ENCODE measurements at places on chromosomes 4 and X.

GRCh38 chr4:2576290-2576689, 39.8 kb downstream of the FAM193A start:
- DNase-seq = no peak

DNA sequence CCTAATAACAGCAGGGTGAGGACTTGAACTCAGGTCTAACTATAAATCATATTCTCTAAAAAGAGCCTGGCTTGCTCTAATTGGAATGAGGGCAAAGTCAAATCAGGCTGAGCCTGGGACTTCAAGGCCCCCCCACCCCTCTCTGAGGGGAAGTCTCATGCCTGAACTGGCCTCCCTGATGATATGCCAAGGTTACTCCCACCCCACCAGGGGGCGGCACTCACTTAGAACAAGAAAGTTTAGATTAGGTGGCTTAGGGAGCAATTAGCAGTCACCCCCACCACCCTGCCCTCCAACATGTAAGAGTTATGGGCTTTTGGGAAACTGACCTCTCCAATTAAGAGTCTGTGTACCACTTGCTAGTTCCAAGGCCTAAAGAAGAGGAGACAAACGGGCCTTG, 2.7 kb downstream of the FOXO4 start:
- peak; percentile 61 for DNase-seq

DNA sequence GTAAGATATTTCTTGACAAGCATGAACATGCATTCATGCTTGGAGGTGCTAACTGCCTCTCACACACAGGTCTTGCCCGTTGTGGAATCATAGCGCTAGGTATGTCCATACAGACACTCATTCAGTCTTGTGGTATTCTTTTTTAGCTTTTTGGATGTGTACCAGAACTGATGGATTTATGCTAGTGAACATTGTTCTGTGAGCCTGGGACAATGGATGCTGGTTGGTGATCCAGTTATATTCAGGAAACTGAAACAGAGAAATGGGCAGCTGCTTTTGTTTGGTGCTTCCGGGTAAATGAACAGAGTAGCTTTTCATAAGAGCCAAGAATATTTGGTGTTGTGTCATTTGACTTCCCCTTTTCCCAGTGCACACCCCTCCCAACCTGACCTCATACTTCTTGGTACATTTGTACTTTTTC, 78.9 kb upstream of the SLC4A4 start:
- DNase-seq = no peak

- DNase-seq = no peak
These were observed 95.6 kb downstream of the REPS2 start for GRCh38 chrX:17042037-17042436.

DNA sequence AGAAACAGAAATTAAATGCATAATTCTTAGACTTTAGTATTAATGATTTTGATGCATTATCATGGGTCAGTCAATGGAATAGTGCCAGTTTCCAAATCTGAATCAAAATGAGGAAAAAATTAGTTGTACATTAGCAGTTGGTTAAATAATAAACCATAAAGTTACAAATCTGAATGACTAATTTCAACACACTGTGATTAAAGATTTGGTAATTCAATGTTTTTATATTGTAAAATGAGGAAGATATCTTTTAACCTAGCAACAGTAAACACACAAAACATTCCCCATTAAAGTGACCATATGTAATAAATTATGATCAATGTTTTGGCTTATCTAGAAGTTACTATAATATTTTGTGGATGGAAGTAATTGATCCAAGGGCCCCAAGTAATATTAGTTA, 1.6 kb downstream of the FBXO8 start:
- no peak for DNase-seq

DNA sequence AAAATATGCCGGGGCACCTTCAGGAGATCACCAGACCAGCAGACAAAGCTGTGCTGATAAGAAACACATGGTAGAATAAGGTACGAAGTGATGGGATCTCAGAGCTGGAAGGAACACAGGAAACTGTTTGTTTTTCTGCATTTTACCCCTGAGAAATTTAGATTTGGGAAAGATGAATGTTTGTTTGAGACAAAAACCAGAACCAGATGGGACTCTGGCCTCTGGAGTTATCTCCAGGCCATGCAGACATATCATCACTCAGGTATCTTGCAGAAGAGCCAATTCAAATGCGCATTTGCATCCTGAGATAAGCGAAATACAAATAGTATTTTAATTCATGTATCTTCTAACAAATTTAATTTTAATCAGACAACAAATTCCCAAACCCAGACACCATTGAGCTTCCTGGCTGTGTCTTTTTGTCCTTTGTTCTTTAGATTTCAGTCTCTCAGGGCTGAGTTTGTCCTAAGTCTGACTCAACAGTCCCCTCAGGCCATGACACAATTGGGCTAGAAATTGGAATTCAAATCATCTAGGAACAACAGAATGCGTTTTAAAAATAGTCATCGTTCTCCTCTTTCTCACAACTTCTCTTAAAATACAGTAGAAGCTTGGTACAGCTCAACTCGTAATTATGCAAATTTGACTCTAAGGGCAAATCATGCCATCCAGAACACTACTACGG, 159.0 kb downstream of the PACRGL start:
- no peak for DNase-seq

DNA sequence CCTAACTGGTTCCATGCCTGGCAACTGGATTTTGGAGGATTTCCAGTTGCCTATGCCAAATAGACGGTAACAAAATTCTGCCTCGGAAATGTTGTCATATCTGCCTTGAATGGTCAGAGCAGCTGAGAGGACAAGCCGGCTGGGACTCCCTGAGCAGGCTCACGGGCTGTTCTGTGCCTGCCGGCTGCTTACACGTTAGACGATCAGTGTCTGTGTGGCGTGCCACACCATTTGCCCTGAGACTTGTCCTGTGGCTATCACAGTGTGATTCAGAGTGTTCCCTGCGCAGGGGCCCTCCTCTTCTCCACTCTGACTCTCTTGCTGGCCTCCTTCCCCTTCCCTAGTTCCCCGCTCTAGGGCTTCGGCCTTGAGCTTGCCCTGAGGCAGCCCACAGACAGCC, 42.4 kb downstream of the RAI2 start:
- DNase-seq = no peak

DNA sequence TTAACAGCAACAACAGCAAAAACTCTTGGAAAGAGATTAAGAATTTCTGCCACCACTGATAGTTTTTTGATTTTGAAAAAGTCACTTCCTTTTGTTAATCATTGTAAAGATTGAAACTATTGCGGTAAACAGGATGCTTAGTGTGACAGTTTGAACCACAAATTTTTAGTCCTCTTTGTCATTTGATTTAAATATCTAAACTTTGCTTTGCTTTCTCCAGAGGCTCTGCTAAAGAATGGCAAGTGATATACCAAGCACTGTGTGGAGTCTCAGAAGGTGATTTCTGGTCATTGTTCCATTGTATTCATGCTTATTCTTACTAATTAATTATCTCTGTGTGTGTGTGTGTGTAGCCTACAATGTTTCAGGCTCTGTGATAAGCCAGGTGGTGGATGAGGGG, 155.6 kb downstream of the BMPR1B start:
- no peak for DNase-seq

DNA sequence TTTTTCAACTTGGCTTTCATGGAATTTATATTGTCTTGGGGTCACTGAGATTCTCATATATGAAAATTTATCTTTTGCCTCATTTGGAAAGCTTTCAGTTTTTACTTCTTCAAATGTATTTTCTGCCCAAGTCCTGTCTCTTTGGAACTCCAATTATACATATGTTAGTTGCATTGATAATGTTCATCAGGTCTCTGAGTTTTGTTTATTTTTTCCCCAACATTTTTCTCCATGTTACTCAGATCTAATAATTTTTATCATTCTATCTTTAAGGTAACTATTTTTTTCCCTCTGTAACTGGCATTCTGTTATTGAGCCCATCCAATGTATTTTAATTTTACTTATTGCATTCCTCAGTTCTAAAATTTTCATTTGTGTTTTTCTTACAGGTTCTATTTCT, 10.7 kb upstream of the TRO start:
- no peak for DNase-seq

GRCh38 chr4:132056496-132056895, 1092.6 kb upstream of the PCDH10 start:
- DNase-seq = no peak

DNA sequence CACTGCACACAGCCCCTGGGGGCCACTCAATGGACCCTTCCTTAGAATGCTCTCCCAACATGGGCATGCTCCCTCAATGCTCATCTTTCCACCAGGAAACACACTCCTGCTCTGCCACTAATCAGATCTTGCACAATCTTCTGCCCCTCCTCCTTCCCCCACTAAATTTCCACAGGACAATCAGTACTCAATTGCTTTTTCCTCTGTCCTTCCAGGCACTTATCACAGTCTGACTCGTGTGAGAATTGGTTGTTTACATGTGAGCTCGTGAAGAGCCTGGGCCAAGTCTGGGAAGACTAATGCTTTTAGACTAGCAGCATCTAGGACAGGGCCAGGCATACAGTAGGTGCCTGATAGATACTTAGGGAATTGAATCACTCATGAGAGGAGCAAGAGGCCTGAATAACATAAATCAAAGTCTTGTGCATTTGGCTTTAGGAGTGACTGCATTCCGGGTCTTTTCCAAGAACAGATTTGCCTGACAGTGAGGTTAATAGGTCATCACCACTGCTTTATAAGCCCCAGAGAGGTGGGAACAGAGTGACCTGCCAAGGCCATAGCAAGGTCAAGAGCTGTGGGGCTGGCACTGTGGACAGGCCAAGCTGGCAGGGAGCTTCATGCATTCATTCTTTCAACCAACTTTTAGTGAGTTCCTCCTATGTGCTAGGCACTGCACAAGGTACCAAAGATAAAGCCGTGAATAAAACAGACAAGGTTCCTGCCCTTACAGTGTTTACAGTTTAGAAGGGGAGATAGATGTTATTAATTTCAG, 55.0 kb downstream of the PRPS1 start:
- DNase-seq = no peak

- no peak for DNase-seq
These were observed 317.7 kb downstream of the CCSER1 start for GRCh38 chr4:90444904-90445303.

- DNase-seq = no peak
These were observed 25.3 kb downstream of the APBB2 start for GRCh38 chr4:41189076-41189475.

DNA sequence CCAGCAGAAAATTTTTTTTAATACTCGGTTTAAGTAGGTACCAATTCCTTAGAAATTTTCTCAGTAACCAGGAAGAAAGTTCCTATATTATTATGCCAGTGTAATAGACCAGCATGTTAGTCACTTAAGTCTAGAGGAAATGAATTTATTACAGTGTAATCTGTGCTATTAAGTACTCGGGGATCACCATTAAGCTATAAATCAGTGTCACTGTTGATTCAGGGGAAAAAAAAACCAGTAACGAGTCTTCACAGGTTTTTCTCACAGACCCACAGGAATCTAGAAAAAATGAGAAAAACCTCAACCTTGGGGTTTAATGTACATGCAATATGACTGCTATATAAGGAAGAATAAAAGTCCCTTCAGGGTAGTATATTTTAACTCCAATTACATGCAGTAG, 138.3 kb upstream of the IL1RAPL2 start:
- DNase-seq = no peak

DNA sequence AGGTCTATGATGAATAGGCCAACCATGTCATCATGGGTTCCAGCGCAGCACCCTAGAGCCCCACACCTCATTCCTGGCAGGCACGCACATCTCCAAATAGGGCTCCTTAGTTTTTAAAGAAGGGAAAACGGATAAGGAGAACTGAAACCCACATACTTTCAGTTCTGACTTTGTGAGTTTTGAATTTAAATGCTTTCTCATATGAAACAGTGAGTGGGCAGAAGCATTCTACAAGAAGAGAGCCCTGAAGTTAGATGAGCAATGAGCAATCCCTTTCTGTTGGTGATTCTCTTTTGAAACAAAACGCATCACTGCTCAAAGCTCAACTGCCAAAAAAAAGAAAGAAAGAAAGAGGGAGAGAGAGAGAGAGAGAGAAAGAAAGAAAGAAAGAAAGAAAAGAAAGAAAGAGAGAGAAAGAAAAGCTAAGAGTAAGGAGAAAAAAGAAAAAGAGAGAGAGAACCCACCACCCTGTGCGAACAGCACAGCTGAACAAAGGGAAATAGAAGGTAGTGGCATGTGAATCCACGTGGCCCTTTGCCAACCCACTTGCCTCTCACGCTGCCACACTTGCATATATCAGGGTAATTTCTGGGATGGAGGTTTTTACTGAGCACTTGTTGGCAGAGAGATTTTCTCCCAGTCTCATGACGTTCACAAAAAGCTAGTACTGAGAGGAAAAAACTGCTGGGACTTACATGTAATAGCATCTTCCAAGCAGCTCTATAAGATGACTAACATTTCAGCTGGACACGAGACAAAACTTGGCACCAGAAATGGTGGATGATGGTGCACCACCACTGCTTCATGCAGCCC, 31.0 kb downstream of the TMSB4X start:
- no peak for DNase-seq

- DNase-seq = no peak
These were observed 96.5 kb downstream of the TRAPPC11 start for GRCh38 chr4:183755596-183755995.

DNA sequence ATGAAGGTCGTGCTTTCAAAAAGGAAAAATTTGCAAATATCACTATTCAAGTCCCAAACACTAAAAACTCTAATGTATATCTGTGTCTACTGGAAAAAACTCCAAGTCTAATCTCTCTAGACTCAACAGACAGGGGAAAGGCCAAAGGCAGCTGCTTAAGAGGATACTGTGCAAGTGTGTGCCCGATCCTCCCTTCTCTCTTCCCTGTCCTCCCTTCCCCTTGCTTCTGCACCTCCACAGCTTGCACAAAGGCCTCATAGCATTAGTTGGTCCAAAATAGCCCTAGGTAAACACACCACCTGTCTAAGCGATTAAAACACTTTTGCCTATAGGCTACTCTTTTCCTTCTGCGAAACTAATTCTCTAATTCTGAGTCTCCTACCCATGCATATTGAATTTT, 10.6 kb downstream of the C4orf54 start:
- DNase-seq = no peak

- DNase-seq = no peak
These were observed 109.4 kb downstream of the PDHA2 start for GRCh38 chr4:95949136-95949765.

DNA sequence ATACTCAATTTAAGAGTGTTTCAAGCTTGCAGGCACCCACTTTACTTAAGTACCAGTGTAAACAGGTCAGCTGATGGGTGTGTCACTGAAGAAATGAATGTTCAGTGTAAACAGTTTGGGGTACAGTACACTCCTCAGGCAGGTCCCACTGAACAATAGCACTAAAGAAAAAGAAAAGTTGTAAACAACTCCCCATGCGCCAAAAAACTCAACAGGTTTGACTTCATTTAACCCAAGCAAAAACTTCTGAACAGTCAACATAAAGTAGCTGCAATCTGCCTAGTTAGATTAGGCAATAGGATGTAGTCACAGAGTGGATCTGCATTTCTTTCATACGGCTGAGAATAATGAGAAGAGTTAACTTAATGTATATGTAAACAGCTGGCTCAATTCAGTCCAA, 93.2 kb downstream of the FAM13A start:
- no peak for DNase-seq

GRCh38 chr4:174209341-174209740, 74.1 kb downstream of the FBXO8 start:
- no peak for DNase-seq
